ENCODE measurements at places on chromosomes 2 and 18.

DNA sequence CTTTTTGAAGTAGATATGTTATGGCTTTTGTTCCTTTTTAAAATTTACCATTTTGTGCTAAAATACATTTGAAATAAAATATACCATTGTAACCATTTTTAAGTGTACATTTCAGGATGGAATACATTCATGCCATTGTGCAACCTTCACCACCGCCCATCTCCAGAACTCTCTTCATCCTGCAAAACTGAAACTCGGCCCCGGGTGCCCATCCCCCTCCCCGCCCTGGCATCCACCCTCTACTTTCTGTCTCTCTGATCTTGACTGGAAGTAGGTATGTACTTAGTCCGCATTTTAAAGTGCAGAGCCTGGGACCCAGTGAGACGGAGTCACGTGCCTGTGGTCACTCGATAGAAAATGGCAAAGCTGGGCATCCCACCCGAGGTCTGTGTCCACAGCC, 45.6 kb downstream of the DIPK1C start:
- no peak for DNase-seq

- DNase-seq, result no peak
Measured at GRCh38 chr2:127355407-127356008, 32.3 kb downstream of the MAP3K2 start.

GRCh38 chr2:100013892-100014677, 128.3 kb downstream of the AFF3 start:
- no peak for DNase-seq

DNA sequence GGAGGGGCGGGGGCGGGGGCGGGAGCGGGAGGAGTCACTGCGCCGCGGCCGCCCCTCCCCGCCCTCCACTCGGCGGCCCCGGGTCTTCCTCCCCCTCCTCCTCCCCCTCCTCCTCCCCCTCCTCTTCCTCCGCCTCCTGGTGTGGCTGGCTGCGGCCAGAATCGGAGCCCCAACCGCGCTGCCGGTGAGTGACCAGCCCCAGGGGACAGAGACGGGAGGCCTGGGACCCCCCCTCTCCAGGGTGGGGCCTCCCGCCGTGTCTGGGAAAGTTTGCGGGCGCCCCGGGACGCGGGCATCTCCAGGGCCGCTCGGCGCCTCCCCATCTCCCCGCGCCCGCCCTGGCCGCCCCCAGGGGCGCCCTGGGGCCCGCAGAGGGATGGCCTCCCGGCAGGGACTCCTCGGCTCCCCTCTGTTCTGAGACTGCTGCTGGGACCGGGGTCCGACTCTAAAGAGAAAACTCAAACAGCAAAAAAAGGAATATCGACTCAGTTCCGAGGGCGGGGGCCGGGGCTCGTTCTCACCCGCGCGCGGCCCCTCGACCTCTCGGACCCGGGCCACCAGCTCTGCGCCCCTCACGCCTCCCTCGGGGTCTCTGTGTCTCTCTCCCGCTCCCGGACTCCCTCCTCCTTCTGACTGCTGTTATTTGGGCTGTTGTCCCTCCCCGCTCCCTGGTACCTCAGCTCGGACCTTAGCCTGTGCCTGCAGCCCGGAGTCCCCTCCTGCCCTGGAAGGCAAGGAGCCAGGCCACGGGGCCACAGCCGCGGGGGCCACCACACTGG, at the start of gene STON1:
Gene STON1 (plus strand): TSS at position 122 of the 779 bp plus-strand sequence. CDS start 50,480 bp downstream, outside the sequence.
- peak; percentile 33 for DNase-seq

DNA sequence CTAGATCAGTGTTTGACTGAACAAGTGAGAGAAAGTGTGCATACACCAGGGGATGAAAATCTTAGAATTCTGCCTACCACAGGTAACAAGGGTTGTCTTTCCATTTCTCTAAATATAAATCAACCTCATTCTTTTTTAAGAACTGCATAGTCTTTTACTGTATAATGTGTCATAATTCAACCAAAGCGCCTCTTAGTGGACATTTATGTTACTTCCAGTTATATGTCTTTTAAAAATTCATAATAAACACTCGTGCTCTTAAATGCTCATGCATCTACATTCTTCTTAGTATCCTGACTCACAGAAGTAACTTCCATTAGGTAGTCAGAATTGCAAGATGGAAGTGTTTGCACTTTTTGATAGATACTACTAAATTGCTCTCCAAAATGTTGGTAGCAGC, 76.2 kb downstream of the CHRNA1 start:
- no peak for DNase-seq

DNA sequence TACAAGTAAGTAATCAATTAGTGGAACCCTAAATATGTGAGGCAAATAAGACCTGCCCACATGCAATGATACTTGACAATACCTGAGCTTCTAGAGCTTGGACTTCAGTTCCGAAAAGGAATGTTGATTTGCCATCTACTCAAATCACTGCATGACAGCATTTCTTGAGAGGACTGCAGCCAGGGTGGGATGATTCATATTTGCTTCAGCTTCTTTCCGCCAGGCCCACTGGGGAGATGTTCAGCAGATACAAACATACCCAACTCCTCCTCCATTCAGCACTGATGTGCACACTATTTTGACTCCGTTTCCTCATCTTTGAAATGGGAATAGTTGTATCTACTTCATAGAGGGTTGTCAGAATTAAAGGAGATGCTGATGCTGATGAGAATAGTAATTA, 28.8 kb upstream of the TMEM177 start:
- no peak for DNase-seq

DNA sequence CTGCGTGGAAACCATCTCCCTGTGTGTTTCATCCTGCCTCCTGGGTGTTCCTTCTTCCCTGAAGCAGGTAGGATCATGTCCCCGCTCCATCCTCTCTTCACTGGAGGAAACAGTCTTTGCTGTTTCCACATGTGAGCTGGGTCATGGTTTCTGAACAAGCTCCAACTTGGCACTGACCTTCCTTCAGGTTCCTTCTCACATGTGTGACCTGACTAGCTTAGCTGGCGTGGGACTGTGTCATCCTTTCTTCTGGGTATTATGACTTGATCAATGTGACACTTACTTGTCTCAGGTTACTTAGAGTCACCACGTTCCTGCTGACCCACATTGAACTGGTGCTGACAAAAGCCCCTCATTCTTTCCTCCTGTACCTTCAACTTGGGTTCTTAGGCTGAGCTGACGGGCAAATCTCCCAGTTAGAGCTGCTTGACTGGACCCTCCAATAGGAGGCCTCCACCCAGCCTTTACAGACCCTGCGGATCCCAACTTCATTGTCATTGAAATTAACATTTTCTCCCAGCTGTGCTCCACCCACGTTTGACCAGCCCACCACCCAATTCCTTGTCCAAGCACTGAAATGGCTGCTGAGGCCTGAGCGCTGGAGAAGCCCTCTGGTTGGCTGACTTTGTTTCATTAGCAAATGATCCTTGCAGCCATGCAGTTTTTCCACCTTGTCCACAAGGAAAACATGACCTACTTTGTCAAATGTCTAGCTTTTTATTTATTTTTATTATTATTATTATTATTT, 128.1 kb downstream of the DDX1 start:
- no peak for DNase-seq

- no peak for DNase-seq
Measured at GRCh38 chr2:37365669-37366068, 21.2 kb downstream of the QPCT start.

GRCh38 chr18:9612215-9612830, 2.0 kb downstream of the PPP4R1 start:
- no peak for DNase-seq
